Cerebellar cortex (tissue), 1 donor: ENCODE measurements at places on chromosomes 2 and 18.

GRCh38 chr2:85319796-85320195 is 8.0 kb downstream of the TGOLN2 start:
- no peak for DNase-seq

- no peak for DNase-seq
Observed at GRCh38 chr2:192150166-192150565, 44.6 kb downstream of the TMEFF2 start.

- no peak for DNase-seq
Observed at GRCh38 chr2:221422516-221423209, 149.4 kb downstream of the EPHA4 start.

DNA sequence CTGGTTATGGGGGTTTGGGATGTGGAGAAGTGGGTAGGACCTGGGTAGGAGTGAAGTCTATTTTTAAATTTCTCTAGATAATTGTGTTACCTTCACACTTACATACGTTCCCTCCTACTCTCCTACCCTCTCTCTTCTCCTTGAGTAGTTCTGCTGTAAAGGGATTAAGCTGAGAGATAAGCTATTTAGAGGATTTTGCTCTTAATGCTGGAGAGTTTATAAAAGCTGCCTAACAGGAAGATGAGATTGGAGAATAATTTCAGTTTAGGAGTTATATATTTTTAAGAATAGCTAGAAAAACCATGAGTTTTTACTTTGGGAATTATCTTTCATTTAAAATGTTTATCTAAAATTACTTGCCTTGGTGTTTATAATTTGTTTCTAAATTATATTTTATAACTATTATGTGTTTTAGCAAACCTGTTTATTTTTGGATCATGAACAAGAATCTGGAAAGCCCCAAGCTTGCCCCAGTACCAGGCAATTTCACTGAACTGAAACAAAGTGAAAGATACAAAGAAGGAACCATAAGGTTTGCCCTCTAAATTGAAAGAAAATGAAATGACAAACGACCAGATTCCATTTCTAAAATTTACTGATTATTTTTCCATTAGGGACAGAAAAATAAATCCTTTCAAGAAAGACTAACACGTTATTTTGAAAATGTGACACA is 101.5 kb downstream of the ZNF532 start:
- DNase-seq: no peak

- DNase-seq: no peak
Observed at GRCh38 chr18:35688757-35689156, 107.2 kb downstream of the GALNT1 start.

GRCh38 chr2:156294945-156295580 is 37.5 kb downstream of the NR4A2 start:
- DNase-seq: no peak

GRCh38 chr2:67948506-67948905 is 114.3 kb downstream of the C1D start:
- DNase-seq: no peak

GRCh38 chr18:57333940-57334339 is 18.4 kb upstream of the ST8SIA3 start:
- no peak for DNase-seq

GRCh38 chr2:116879650-116880160 is 934.8 kb upstream of the DDX18 start:
- no peak for DNase-seq

DNA sequence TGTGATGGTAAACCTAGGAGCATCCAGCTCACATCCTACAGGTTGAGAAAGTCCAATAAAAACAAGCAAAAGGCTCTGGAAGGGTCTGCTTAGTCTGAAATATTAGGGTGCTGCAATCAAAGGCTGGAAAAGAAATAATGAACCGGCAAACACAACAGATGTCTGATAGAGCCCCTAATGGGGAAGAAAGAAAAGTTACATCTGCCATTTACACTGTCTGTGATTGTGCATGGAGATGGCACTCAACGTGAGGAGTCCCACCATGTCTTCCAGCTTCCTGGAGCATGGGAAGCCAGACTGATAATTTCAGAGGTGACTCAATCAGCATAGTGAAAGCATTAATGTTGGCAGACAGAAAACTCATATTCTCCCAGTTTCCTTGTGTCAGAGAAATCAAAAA is 307.8 kb downstream of the EPHA4 start:
- DNase-seq: no peak

- DNase-seq: no peak
Observed at GRCh38 chr18:42649331-42650035, 466.0 kb downstream of the RIT2 start.

DNA sequence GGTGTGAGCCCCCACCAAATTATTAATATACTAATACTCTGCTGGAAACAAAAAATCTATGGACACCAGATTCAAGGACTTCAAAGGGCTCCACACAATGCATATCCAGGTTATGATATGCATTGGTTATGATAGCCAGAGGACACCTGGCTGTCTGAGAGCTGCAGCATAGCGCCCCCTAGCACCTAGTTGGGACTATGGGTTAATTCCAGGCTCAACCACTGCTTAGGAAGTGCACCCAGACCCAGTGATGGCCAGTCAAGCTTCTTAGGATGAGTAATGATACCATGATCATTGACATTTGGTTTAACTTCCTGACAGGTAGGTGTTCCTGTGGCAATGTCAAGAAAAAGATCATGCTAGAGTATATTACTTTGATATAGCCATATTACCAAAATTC is 3.8 kb upstream of the FRZB start:
- DNase-seq: peak; percentile 25

- DNase-seq: no peak
Observed at GRCh38 chr2:14684516-14684915, 52.0 kb downstream of the LRATD1 start.

- DNase-seq: no peak
Observed at GRCh38 chr18:22691946-22692710, 241.0 kb upstream of the RBBP8 start.

DNA sequence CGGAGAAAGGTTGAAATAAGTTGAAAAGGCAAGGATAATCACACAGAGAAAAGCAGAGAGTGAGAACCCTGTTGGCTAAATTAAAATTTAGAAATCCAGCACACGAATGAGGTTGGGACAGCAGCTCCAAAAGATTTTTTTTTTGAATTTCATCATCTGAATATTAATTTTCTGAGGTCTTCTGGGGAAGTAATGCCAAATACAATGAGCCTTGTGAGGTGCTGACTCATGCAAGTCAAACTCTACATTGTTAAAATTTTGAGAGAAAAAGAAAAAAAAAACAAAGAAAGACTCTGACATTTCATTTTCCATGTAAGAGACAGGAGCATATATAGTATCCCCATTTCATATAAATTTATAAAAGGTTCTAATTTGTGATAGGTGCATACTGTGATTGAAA is 614.2 kb upstream of the CDH2 start:
- DNase-seq: no peak

DNA sequence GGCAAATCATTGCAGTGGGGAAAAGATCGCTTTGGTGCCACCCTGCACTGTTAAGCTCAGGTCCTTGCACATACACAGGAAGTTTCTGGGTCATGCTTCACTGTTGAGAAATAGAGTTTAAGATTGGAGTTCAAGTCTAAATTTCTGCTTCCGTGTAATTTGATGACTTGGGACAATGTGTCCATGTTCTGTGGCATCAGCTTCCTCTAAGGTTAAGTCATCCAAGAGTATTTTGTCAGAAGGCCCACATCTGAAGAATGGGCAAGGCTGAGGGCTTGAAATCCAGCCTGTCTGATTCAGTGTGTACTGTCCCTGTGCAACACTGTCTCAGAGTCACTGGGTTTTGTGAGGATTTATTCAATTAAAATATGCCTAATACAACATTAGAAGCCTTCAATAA is 880.7 kb downstream of the SUCLG1 start:
- no peak for DNase-seq

DNA sequence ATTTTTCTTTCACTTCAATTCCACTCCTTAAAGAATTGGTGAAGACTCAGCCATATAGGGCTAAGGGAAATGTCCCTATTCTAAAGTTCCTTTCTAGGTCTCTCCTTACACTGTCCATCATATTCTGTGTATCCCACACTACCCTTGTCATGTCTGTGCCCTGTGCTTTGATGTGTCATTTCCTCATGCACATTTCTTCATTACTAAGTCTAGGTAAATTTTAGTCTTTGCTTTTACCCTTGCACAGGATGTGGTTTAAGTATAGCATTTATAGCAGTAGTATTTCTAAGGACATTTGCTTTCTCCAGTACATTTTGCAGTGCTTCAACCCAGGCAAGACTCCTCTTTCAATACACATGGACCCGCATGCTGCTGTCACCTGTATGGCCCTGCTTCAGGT is 221.5 kb upstream of the ACVR2A start:
- no peak for DNase-seq

DNA sequence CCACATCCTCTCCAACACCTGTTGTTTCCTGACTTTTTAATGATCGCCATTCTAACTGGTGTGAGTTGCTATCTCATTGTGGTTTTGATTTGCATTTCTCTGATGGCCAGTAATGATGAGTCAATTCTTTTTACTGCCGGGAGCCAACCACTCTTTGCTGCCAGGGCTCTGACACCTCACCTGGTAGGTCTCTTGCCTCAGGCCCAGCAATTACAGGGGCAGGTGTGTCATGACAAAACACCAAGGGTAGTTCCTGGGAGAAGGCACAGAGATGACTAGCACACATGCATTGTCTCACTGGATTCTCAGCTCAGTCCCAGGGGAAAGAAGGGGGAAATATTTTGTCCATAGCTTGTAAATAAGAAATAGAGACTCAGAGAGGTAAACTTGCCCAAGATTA is 122.3 kb downstream of the CHST9 start:
- no peak for DNase-seq

- no peak for DNase-seq
Observed at GRCh38 chr18:72940509-72940908, 72.7 kb upstream of the NETO1 start.

- DNase-seq: no peak
Observed at GRCh38 chr18:61474918-61475317, 141.7 kb downstream of the CDH20 start.

GRCh38 chr2:151459358-151459757 is 49.7 kb downstream of the RIF1 start:
- DNase-seq: no peak

GRCh38 chr2:167298017-167298416 is 409.7 kb downstream of the XIRP2 start:
- no peak for DNase-seq

- no peak for DNase-seq
Observed at GRCh38 chr2:36568516-36569246, 29.3 kb downstream of the FEZ2 start.

DNA sequence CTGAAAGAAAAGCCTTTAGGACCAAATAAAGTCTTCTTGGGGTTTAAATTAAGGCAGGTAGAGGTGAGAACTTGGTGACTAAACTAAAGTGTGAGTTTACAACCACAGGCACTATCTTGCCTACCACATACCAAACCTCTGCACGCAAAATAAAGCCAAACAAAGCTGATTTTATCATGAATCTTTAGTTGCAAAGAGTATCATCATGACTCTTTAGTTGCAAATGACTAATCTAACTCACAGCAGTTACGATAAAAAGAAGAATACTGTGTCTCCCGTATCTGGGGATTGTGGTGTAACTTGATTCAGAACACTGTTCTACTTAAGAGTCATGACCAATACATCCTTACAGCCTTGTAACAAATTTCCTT is 11.2 kb downstream of the CFAP210 start:
- DNase-seq: no peak

GRCh38 chr2:160351956-160352355 is 141.7 kb downstream of the RBMS1 start:
- no peak for DNase-seq

- DNase-seq: peak; percentile 53
Observed at GRCh38 chr2:71646028-71646427, 192.7 kb downstream of the DYSF start.

DNA sequence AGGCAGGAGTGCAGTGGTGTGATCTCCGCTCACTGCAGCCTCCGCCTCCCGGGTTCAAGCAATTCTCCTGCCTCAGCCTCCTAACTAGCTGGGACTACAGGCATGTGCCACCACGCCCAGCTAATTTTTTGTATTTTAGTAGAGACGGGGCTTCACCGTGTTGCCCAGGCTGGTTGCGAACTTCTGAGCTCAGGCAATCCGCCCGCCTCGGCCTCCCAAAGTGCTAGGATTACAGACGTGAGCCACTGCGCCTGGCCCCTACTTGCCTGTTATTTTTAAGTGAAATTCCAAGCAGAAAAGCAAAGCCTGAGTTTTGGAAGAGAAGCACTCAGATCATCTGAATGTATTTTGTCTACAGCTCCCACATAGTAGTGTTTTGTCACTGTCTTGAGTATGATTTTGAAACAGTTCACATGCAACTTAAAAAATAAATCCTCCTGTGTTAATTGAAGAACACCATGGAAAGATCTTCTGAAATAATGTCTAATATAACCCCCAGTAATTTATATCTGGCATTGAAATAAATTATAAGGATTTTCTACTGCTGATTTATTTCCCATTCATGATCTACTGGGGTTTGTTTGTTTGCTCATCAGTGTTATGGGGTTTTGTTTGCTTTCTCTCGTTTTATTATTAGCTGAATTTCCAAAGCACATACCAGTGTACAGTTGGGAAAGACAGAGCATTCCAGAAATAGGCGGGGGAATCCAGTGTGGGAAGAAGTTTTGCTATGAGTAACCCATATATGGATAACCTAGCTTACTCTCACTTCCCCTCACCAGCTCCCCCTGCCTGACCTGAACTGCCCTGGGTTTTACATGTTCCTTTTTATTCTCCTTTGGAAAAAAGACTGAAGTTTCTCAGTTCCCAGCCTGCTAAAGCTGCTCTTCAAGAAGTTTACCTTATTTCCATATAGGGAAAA is 80.1 kb upstream of the MAP3K20 start:
- no peak for DNase-seq

GRCh38 chr18:6221602-6222014 is 193.1 kb downstream of the L3MBTL4 start:
- DNase-seq: no peak

DNA sequence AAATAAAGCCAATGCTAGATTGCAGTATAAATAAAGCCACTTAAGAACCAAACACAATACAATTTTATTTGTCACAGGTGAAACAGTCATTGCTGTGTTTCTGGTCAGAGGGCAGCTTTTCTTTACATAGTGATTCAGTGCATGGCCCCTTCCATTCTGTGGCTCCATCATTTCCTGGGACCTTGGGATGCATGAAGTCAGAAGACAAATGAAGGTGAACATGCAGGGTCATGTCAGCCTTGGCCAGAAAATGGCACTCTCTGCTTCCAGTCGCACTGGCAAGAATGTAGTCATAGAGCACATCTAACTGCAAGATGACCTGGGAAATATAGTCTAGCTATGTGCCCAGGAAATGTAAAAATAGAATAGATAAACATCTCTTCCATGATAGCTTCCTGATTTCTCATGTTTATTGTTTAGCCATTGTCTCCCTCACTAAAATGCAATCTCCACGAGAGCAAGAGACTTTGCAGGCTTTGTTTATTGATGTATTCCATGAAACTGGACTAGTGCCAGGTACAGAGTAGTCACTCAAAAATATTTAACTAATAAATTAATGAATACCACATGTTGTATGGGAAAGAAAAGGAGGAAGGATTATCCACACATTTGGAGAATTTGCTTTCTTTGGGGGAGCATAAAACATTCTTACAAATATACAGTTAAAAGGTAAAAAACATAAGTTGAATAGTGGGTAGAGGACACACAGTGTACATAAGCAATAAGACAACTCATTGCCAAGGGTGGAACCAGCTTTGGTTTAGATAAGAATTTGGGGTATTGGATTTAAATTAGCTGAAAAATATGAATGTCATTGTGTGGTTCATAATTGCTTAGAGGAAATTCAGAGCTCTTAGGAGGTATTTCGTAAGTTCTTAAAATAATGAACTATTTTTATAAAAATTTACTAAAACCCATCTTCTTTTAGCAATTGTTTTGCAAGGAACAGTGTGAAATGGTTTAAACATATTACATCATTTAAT is 343.8 kb downstream of the PID1 start:
- no peak for DNase-seq

- DNase-seq: no peak
Observed at GRCh38 chr2:235674812-235675211, 181.0 kb downstream of the AGAP1 start.

- DNase-seq: no peak
Observed at GRCh38 chr18:22337306-22337705, 80.4 kb downstream of the CTAGE1 start.
